ENCODE measurements at places on chromosomes 7 and 10.

GRCh38 chr10:11646450-11646849, 35.0 kb upstream of the USP6NL start:
- no peak for ATAC-seq

DNA sequence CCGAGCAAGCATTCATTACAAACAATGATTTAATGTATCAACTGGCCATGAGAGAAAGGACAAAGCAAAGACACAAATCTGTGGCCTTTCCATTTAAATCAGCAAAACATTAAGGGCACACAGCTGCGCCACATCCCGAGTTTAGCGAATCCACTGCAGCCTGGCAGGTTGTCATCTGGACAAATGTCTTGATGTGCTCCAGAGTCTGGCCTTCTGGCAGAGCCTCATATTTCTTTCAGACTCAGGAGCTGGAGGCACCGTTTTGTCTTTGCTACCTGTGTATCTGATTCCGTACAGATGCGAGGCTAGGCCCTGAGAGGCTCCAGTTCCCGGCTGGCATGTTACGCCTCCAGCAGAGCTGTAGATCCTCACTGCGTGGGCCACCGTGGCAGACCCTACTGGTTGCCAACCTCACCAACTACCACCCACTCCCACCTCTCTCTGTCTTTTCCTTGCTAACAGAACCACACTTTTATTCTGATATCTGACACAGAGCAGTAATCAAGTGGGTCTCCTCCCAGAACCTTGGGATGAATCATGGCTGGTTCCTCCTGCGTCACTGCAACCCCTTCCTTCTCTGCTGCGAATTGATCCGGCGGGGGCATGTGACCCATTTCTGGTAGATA, 40.9 kb upstream of the EFCAB10 start:
- ATAC-seq, result no peak

- ATAC-seq, result no peak
Measured at GRCh38 chr7:93515144-93515543, 59.4 kb downstream of the CALCR start.

DNA sequence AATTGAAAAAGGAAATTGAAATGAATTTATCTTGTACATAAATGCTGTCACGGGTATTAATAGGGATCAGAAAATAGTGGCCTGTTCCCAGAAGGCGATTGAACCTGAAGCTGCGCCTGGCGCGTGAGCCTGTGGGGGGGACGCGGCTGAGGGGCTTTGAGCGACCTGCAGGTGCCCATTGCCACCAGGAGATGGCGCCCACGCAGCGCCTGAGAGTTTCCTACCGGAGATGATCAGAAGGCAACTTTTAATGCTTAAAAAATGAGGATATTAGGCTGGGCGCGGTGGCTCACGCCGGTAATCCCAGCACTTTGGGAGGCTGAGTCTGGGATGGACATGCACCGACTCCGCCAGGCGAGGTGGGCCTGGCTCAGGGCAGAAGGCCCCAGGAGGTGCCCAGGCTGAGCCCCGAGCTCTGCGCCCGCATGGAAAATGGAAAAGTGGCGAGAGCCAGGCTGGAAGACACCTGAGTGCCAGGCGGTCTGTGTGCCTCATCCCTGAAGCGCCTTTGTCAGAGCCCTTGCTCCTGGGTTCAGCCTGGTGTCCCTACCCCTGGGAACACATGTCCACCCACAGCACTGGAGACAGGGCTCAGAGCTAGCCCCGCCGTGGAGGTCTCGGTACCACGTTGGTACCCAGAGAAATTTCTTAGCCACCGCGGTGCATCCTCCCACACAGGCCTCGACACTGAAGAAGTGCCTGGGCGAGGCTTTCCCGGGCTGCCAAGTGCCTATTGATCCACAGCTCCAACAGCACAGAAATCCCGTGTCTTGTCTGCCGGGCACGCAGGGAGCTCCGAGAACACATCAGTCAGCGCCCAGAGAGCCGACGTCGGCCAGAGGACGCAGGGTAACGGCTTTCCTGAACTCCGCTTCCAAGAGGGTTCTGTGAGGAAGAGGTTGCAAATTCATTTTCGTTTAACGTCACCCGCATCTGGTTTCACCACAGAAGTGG, 117.4 kb downstream of the INPP5A start:
- ATAC-seq, result peak; percentile 51

DNA sequence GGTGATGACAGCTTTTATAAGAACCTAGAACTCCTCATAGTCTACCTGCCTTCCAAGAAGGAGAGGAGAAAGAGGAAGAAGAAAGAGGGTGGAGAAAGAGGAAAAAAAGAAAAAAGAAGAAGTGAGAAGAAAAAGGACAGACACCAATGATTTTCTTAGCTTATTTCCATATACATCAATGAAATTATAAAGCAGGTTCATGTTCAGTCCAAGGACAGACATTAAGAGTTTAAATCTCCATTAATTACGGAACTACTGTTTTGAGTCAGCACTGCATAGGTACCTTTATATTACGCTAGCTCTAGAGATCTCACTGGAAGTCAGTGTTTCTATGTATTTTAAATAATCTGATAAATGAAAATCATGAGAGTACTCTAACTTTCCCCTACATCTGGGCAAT, 309.0 kb upstream of the HGF start:
- ATAC-seq, result no peak

- no peak for ATAC-seq
Measured at GRCh38 chr10:31374146-31374696, 55.2 kb downstream of the ZEB1 start.

DNA sequence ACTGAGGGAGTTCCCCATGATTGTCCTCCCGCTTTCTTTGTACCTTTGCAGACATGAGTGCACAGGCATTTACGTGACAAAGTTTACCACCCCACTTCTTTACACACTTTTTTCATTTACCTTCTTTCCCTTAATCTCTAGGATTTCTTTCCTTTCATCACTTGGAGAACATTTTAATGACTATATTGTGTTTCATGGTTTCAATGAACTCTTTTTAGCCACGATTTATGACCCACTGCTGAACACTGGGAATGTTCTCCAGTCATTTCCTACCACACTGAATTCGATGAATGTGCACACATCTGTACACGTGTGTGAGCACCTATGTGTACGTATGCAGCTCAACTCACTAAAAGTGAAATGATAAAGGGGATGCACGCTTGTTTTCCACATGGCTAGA, 371.7 kb upstream of the IGFBP3 start:
- ATAC-seq, result no peak
